ENCODE measurements at places on chromosomes 7 and 10.
A peak's percentile ranks its signal among the peaks of the same experiment; 100 is the strongest.

DNA sequence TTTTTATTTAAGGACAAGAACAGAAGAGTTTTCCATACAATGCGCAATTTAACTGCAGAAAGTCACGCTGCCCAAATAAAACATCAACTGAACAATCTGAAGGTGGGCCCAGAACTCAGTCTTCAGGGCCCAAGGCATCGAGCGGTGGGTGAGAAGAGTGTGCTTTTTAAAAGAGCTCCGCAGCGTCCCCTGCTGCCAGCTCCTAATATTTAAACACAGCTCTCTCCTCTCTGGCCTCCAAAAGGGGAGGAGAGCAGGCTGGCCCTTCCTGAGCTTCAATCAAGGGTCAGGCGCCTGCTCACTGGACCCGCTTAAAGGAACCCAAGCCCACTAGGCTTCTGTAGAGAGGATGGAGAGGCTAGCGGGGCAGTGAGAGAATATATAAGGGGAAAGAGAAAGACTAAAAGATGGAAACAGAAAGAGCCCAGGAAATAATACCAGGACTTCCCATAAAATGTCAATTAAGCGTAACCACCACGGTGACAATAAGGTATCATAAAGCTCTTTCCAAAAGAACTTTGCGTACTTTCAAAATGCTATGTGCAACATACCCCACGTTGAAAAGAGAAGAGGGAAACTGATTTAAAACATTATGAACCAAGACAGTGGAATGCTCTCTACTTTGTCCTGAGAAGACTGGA lies 2.8 kb downstream of the FAM53B start:
- DNase-seq: peak; percentile 67

DNA sequence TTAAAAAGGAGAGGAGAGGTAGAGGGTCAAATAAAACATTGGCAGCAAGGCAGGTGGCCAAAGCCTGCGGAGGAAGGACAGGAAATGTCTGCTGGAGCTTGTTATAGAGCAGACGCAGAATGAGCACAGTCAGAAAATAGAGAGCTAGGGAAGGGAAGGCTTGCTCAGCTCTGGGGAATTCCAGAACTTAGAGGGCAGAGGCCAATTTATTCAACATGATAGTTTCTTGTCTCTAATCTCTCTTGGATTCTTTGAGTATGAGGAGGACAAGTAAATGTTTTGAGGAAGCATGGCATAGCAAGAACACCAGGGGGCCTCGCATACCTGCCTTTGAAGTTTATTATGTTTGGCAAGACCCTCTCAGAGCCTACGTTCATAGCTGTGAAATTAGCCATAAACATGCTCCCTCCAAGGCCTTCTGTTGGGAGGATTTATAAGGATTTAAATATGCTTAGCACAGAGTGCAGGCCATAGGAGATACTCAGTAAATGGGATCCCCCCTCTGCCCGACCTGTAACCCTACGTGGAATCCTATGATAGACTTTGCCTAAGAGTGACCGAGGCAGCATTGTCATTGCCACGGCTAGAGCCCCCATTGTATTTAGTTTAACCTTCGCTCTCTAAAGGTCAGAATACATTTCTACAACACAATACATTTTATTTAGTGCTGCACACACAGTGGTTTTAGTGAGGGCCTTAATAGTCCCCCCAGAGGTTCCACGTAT lies 293.9 kb downstream of the CCDC3 start:
- DNase-seq: no peak

- DNase-seq: no peak
Observed at GRCh38 chr7:137873979-137874777, 27.4 kb upstream of the DGKI start.

- DNase-seq: peak; percentile 7
Observed at GRCh38 chr7:140478246-140479061, 851 bp downstream of the MKRN1 start.

DNA sequence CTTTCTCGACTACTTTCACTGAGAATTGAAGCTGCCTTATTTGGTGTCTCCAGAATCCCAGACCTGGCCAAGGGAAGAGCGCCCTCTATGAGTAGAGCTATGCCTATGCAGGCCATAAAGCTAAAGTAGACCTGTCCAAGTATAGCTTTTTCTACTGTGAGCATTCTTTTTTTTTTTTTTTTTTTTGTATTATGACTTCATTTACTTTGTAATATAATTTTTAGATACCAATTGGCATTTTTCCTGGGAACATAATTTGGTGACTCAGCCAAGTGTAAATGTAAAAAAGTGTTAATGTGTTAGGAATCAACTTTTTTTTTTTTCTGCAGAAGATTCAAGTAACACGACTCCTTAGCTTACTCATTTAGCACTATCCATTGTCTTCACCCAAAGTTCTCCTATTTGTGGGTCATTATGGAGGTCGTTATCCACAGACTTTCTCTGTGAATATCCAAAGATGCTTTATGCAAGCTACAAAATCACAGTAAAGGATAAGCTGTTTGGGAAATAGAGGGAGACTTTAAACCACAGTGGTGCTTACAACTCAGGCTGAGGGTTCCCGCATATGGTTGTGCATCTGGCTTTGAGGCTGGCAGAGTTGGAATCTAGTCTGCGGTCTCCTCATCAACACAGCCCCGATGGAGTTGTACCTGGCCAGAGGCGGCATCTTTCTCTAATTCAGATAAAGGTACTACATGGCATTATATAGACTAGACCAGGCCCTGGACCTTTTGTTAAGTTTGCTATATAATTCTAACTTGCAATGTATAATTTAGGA lies 1040.2 kb upstream of the SORCS1 start:
- DNase-seq: no peak

- DNase-seq: no peak
Observed at GRCh38 chr7:12601302-12601869, 30.9 kb downstream of the SCIN start.

DNA sequence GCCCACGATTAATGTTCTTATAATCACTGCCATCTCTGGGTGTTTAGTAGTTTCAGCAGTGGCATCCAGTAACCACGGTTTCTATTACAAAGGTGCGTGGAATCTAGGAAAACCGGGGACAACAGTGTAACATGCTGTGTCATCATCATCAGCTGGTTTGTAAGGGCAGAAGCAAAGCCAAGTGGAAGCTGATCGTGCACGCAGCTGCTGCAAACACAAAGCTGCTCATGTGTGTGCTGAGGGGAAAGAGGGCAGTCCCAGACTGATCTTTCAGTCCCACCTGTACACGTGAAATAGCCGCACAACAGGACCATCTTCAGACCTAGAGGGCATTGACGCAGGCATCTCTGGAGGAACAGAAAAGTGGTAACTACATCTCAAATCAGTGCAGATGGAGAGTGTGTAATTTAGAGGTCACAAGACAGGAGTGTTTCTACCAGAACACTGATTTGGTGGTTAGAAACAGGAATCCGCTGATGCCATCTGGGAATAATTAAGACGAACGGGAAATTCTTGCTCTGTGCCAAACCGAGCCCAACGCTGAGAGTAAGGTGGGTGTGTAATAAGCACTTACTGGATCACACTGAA lies 13.4 kb downstream of the ANKRD16 start:
- no peak for DNase-seq

DNA sequence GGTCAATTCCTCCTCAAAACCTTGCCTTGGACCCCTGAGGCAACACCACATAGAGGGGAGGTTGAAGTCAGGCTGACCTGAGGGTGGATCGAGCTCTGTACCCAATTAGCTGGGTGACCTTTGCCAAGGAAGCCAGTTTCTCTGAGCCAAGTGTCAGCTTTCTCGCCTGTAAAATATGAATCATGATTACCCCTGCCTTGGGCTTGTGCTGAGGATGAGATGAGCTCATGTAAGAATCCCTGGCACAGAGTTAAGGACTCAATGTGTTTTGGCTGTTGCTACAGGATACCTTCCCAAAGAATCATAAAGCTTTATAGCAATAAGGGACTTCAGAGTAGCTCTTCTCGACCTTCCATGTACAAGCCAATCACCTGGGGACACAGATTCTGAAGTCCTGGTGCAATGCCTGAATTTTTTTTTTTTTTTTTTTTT lies 43.5 kb upstream of the CACUL1 start:
- DNase-seq: no peak

DNA sequence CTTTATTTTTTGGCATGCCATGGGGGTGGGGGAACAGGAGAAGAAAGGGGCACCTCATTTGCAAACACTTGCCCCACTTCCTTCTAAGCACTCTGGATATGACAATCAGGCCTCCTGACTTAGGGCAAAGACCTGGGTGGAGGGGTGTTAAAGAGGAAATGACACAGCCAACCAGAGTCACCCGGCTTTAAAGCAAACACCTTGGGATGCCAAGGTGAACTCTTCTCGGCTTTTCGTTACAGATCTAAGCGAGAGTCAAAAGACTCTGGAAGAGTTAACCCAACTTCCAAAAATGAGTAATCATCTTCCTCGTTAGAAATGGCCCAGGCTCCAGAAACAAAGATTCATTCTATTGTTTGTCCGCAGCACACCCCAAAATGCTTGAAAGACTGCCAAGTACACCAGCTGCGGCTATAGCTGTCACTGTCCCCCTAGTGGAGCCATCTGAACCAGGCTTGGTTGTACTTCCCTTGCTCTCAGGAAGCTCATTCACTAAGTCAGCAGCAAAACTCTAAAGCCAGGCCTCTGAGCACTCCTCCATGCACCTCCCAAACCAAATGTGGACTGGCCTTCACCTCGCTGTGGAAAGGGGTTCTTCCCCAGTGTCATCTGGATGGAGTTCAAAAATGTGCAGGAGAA lies 24.8 kb downstream of the FAM53B start:
- DNase-seq: peak; percentile 41

GRCh38 chr7:117972606-117973005 lies 99.4 kb upstream of the CTTNBP2 start:
- no peak for DNase-seq

GRCh38 chr10:117568334-117568733 lies 25.8 kb downstream of the EMX2 start:
- DNase-seq: no peak

Data from activated CD4-positive, alpha-beta T cell treated with anti-CD3 and anti-CD28 coated beads for 24 hours (primary cell).